ENCODE measurements at places on chromosomes 3 and 15.
A peak's percentile ranks its signal among the peaks of the same experiment; 100 is the strongest.

GRCh38 chr3:183812761-183813445, 12.5 kb downstream of the MAP6D1 start:
- DNase-seq, result no peak

DNA sequence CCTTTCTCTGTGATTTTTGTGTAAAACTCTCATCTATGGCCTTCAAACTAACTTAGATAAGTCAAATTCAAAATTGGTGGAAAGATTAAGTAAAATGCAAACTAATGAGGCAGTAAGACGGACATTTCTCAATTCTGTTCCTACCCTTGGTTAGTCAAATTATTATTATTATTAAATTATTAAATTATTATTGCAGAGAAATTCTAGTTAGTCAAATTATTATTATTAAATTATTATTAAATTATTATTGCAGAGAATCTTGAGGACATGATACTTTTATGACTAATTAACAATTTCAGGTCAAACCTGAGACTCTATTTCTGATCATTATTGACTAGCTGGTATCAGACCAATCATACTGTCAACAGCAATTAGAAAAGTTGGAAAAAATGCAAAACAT, 845.0 kb upstream of the NECTIN3 start:
- DNase-seq, result no peak

GRCh38 chr3:176692966-176693785, 504.1 kb downstream of the TBL1XR1 start:
- DNase-seq, result no peak

GRCh38 chr3:113218681-113219045, 7.3 kb downstream of the BOC start:
- DNase-seq, result no peak

DNA sequence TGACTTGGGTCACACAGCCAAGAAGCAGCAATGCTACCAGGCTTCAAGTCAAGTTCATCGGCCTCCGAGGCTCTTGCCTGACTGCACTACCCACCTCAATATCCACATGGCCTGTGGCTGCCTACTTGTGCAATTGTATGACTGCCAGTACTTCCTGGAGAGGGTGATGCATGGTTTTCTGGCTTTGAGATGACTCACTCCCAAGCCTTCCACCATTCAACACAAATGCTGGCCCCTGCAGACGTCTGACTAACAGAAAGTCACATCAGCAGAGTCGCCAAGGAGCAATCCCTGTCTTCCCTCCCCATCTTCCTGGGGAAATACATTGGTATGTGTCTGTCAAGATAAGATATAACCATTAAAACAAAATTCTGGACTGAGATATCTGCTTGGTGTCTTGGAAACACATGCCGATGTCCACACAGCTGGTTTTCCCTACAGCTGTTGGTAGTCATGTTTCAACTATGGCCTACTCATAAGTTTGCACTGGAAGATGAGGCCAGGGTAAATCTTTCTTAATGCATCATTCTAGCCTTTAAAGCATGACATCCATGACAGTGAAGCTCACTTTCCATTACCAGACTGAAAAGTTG, 79.6 kb upstream of the SPATA12 start:
- DNase-seq, result peak; percentile 88

GRCh38 chr3:117035745-117036144, 326.2 kb downstream of the TUSC7 start:
- DNase-seq, result no peak

GRCh38 chr3:194837457-194838127, 151.9 kb downstream of the FAM43A start:
- DNase-seq, result no peak

DNA sequence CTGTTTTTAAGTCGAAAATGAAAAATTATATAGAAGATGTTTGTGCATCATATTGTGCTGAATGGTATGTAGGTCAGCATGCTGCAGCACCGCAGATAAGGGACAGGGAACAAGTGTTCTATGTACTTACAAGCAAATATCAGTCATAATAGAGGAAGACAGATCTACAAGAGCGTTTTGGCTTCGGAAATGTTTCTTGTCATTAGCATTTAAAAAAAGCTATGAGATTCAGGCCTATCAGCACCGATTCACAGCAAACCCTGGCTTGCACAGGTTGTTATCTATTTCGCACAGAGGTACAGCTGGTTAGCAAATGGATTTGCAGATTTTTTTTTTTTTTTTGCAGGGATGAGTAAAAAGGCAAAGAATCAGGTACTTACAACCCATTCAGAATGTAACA, 204.2 kb upstream of the TBC1D5 start:
- DNase-seq, result no peak

DNA sequence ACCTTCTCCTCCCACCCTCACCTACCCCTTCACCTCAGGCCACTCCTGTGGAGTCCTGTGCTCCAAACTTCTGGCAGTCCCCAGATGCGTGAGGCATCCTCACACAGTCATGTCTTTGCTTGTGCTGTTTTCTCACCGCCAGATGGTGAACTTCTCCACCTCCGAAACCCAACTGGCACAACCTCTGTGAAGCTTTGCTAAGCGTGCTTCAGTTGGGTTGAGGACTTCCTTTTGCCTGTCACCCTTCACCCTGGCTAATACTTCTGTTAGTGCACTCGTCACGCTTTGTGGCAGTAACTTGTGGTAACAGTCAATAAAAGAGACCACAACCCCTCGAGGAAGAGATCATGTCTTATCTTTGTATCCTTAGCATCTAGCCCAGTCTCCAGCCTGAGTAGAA, 42.0 kb upstream of the SKOR1 start:
- DNase-seq, result no peak

GRCh38 chr3:80094589-80094988, 326.8 kb upstream of the ROBO1 start:
- no peak for DNase-seq

- DNase-seq, result no peak
These were observed 51.1 kb downstream of the STRIT1 start for GRCh38 chr3:155242342-155242741.

GRCh38 chr15:50183112-50183794, 1.3 kb downstream of the SLC27A2 start:
- DNase-seq, result no peak

- no peak for DNase-seq
These were observed 119.0 kb upstream of the MEF2A start for GRCh38 chr15:99446565-99447496.

DNA sequence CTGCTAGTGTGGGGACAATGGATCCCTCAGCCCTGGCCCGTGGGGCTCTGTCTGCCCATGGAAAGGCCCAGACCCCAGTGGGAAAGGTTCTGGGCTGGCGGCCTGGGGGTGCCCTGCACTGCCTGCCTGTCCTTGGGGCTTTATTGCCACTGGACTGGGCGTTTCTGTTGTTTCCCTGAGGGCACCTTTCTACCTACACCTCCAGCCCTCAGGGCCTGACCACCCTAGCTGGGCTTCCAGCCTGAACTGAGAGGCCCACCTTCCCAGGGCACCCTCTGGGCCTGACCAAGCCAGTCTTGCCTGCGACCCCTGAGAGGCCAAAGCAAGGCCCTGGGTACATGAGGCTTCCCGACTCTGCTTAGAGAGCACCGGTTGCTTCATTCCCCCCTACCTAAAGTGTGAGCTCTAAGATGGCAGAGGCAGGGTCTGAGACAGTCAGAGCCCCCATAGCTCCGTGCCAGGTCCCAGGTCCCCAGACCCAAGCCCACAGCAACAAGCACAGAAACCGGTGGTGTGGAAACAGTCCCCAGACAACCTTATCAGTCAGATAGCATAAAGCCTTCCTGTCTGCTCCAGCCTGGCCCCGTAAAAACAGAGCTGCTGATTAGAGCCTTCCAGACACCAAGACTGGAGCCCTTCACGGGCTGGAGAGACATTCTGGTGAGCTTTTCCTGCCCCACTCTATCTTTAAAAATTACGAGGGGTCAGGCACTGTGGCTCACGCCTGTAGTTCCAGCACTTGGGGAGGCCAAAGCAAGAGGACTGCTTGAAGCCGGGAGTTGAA, 102.8 kb downstream of the CHSY1 start:
- no peak for DNase-seq

DNA sequence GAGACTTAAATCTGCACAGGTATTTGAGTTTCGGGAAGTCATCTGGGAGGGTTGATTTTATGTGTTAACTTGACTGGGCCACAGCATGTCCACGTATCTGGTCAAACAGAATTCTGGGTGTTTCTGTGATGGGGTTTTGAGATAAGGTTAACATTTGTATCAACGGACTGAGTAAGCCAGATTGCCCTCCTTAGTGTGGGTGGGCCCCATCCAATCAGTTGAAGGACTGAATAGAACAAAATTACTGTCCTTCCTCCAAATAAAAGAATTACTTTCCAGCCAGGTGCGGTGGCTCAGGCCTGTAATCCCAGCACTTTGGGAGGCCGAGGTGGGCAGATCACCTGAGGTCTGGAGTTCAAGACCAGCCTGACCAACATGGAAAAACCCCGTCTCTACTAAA, 399.3 kb downstream of the MAGI1 start:
- DNase-seq, result no peak

DNA sequence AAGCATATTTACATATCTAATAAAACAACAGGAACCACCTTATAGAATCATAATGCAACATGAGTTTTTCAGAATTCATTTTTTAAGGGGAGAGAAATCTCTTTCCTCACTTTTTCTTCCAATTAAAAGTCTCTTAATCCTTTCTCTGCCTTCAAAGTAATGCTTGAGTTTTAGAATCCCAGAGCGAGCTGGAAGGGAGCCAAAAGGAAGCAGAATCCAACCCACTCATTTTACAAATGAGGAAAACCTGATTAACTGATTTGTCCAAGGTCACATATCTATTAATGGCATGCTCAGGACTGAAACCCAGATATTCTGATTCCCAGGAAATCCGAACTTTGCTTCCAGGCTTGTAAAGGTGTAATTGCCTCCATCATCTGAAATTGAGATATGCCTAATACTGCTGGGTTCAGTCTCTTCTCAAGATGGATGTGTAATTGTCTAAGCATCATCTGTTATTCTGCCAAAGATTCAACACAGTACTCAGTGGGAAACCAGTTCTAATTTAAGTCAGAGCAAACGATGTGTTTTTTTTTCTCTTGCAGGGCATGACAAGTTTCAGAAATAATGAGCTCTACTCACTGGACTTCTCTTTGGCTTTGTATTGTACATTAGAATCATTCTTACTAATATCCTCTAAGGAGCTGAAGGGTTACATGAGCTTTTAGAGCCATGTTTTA, 481.4 kb upstream of the CFAP20DC start:
- no peak for DNase-seq

DNA sequence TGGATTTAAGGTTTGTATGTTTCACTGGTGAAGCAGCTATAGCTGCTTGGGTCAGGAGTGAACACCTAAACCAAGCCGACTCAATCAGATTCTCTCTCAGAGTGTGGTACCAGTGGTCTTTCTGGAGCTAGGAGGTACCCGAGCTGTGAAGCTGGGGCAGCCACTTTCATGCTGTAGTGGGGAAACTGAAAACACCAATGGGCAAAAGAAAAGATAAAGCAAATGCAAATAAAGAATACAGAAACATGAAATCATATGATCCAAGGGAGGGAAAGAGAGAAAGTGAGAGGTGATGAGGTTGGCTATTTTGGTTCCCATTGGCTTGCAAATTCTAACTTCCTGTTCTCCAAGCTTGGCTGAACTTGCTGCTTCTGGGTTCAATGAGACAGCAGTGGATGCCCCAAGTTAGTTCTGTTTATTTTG, 212.3 kb upstream of the CFAP20DC start:
- no peak for DNase-seq

- DNase-seq, result no peak
These were observed 2.3 kb upstream of the ABCF3 start for GRCh38 chr3:184183679-184184078.

DNA sequence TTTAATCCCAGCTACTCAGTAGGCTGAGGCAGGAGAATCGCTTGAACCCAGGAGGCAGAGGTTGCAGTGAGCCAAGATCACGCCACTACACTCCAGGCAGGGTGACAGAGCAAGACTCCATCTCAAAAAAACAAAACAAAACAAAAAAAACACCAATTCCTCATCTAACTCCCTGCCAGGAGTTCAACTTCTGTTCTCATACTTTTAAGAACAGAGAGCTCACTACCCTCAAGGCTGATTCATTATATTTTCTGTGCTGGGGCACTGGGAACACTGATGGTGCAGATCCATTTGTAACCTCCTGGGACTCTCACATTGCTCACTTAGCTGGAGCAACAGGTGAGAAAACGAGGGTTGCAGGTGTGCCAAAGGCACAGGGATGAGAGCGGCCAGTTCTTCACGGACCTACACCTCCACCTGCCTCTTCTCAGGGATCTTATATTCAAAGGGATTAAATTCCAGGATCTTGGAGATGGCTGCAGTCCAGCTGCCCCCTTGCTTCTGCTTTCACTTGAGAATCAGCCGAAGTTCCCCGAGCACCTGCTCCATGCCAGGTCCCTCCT, 12.3 kb upstream of the CSK start:
- DNase-seq, result no peak

DNA sequence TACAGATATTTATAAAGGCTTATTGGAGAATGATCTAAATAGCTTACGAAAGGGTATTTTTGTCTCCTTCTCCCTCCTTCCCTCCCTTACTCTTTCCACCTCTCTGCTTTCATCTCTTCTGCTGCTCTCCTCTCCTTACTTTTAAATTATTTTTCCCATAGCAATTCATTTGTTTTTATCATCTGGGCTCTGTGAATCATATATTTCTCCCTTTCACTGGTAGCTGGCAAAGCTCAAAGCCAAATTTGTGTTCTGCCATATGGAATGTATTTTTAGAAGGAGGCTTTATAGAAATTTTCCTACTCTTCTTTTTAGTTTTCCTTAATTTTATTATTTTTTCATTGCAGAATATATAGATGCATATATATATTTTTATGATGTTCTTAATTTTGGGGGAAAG, 385.8 kb downstream of the C3orf38 start:
- DNase-seq, result no peak

GRCh38 chr3:115007966-115008365, 139.1 kb downstream of the ZBTB20 start:
- DNase-seq, result no peak

- DNase-seq, result no peak
These were observed 47.4 kb downstream of the CBLB start for GRCh38 chr3:105821433-105821832.

DNA sequence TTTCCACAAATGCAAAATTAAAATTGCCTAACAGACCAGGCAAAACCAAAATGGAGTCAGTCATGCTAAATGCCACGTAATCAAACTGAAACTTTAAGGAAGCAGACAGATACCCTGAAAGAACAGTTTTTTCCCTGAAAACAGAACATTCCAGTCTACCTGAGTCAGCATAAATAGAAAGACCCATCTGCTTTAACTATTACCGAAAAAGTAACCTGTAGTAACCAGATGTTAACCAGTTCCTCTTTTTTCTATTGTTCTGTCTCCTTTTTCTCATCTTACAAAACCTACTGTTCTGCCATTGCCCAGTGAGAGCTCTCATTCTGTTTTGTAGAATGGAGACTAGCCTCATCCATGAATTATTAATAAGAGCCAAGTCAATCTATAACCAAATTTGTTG, 286.0 kb downstream of the CACNA2D3 start:
- no peak for DNase-seq

- DNase-seq, result no peak
These were observed 18.9 kb upstream of the ALCAM start for GRCh38 chr3:105347625-105348302.

GRCh38 chr15:73843787-73844186, 29.6 kb upstream of the TBC1D21 start:
- no peak for DNase-seq

All from fibroblast of the conjunctiva (primary cell).